ENCODE measurements at places on chromosomes 13 and 19. TPM values are rescaled to one million over a fixed set of nuclear protein-coding genes. Genes with fewer than 3 reads are reported as not detected.
A peak's percentile ranks its signal among the peaks of the same experiment; 100 is the strongest.

ZGLP1 gene
- 2.0 TPM for total RNA-seq

ZNF616 gene
- total RNA-seq = 7.1 TPM

MED16 gene
- total RNA-seq = 61.1 TPM

DKKL1 gene
- total RNA-seq = not detected

PDE4C gene
- 0.14 TPM for total RNA-seq

ZNF302 gene
- total RNA-seq = 14.4 TPM

DNA sequence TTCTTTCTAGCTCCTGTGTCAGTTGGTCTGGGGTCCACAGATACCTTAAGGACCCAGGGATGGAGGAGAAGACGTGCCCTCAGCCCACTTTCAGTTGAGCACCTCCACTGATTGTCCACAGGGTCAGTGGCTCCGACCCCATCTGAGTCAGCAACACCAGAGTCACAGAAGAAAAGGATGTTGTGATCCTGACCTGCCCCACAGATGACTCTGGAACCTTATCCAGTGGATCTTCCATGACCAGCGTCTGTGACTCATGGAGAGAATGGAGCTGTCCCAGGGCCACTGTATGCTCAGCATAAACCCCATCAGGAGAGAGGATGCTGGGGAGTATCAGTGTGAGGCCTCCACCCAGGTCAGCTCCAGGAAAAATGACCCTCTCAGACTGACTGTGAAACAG is 22.0 kb downstream of the CEACAM4 start:
- DNase-seq = no peak
- H3K27me3 ChIP-seq = peaks cover 26% of the 10 kb centered on the region
- H3K4me3 ChIP-seq = no peak overlapping the region
- H3K36me3 ChIP-seq = no peaks in the 10 kb centered on the region
- no peaks in the 10 kb centered on the region for H3K4me1 ChIP-seq

DNA sequence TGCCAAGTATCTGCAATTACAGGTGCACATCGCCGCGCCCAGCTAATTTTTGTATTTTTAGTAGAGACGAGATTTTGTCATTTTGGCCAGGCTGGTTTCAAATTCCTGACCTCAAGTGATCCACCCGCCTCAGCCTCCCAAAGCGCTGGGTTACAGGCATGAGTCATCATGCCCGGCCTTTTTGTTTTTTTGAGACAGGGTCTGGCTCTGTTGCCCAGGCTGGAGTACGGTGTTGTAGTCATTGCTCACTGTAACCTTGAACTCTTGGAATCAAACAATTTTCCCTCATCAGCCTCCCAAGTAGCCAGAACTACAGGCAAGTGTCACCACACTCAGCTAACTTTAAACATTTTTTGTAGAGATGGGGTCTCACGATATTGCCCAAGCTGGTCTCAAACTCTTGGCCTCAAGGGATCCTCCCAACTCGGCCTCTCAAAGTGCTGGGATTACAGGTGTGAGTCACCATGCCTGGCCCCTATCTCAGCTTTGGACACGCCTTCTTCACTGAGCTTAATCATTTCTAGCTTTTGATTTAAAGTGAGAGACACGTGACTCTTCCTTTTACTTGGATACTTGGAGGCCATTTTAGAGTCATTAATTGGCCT is 4.0 kb upstream of the IRGC start:
- H3K4me3 ChIP-seq = no peak overlapping the region
- H3K27me3 ChIP-seq = peaks cover 6% of the 10 kb centered on the region
- peaks cover 2% of the 10 kb centered on the region for H3K4me1 ChIP-seq

- peaks cover 4% of the 10 kb centered on the region for H3K27me3 ChIP-seq
- H3K27ac ChIP-seq = peak within 1 kb of the TSS; percentile 91
- H3K4me1 ChIP-seq = peaks cover 54% of the 10 kb centered on the region
- peak within 1 kb of the TSS; percentile 96 for H3K4me3 ChIP-seq
- H3K36me3 ChIP-seq = peaks cover 21% of the 10 kb centered on the region
Measured at GRCh38 chr19:8577247-8577646, at the start of gene MYO1F. Gene MYO1F, minus strand, starts transcription at chr19:8577442. Its CDS starts 133 bp downstream, at chr19:8577309.
